Stimulated activated CD4-positive, alpha-beta T cell treated with anti-CD3 and anti-CD28 coated beads, Interleukin-4, amount 100 ng/mL, for 1 hour (primary cell): ENCODE measurements at places on chromosomes 11 and 22.
A peak's percentile ranks its signal among the peaks of the same experiment; 100 is the strongest.

DNA sequence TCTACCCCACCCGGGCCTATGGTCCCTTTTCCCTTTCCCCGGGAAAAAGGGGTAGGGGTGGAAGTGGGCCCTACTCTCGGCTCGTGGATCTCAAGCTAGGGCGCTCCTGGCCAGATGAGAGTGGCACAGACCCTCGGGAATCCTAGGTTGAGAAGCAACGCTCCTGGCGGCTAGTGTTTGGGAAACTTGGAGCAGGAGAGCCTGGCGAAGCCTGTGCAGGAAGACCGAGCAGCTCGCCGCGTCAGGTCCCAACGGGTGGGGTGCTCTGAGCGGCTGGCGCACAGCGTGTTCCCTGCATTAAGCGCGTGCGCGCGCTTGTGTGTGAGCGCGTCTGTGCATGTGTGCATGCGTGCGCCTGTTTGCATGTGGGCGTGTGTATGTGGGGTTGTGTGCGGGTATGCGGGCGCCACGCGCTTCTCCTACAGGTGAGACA, 7.1 kb upstream of the FLI1 start:
- peak; percentile 68 for DNase-seq

DNA sequence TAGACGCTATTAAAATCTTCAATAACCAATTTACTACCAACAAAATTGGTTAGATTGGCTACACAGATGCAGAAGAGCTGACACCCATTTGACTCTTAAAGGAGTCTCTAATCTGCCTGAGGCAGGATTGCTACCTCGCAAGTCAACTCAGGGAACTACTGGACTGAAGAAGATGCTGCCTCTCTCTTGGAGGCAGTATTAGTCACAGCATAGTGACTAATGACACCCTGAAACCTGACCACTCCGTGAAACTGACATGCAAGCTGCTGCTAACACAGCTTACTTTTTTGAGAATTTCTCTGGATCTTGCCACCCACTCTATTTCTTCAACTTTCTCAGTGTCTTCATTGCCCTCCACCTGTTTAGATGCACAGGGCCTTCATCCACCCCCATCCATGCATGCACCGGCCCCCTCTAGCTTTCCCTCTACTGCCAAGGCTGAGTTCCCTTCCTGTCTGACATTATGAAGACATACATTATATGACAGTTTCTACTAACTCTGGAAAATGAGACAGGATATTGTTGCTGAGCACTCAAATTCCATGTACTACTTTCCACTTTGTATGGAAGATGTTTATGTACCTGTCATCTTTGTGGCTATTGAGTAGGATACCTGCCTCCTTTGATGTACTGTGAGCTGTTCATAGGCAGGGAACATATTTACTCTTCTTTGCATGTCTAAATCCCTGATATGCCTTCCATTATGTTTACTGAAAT, 183.2 kb downstream of the MSANTD4 start:
- DNase-seq, result no peak

- no peak for DNase-seq
These were observed 68.7 kb downstream of the PRR5L start for GRCh38 chr11:36364551-36365325.

GRCh38 chr11:95257456-95257971, 26.5 kb upstream of the SESN3 start:
- no peak for DNase-seq

- no peak for DNase-seq
These were observed 772.0 kb downstream of the ETS1 start for GRCh38 chr11:127815331-127815730.
